Thyroid gland (tissue), 4 donors: ENCODE measurements at places on chromosomes 5 and 9.

GRCh38 chr9:36471359-36471758 is 71.3 kb upstream of the RNF38 start:
- peak overlapping the region; percentile 92 for H3K27ac ChIP-seq
- no peak for DNase-seq
- peaks cover 22% of the 10 kb centered on the region for H3K4me1 ChIP-seq
- no peaks in the 10 kb centered on the region for H3K27me3 ChIP-seq

DNA sequence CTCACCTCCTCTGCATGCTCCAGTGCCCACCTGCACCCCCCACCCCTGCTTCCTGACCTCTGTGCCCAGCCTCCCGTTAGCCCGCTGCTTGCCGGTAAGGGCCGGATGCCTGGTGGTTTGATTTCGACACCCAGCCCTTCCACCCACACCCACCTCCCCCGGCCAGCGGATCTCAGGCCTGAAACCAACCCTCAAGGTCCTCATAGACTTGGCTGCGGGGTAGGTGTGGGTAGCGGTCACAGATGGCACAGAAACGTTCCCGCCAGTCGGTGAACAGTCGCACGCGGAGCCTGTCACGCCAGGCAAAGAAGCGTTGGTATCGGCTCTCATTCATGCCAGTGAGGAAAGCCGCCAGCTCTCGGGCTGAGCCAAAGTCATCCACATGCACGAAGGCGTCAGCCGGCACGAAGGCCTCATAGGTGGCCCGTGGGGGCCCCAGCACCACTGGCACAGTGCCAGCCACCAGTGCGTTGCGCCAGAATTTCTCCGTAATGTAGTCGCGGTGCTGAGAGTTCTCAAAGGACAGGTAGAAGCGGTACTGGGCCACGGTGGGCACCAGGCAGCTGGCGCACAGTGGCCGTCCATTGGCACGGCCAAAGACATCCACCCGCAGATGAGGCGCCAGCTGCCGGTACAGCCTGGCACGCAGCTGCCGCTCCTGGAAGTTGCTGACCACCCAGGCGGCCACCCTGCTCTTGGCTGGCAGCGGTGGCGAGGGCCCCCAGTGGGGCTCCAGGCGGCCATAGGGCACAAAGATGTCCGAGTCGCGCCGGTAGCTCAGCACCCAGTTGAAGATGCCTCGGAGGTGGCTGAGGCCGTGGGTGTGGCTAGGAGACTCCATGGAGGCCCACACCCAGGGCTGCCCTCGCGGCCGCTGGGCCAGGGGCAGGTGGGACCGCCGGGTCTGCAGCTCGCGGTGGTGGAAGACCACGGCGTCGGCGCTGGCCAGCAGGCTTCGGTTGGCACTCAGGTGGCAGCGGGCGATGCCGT is 1.1 kb downstream of the FUT7 start:
- DNase-seq: no peak
- peaks cover 51% of the 10 kb centered on the region for H3K4me1 ChIP-seq
- no peak overlapping the region for H3K27ac ChIP-seq
- no peaks in the 10 kb centered on the region for H3K27me3 ChIP-seq
- no peak overlapping the region for H3K4me3 ChIP-seq

DNA sequence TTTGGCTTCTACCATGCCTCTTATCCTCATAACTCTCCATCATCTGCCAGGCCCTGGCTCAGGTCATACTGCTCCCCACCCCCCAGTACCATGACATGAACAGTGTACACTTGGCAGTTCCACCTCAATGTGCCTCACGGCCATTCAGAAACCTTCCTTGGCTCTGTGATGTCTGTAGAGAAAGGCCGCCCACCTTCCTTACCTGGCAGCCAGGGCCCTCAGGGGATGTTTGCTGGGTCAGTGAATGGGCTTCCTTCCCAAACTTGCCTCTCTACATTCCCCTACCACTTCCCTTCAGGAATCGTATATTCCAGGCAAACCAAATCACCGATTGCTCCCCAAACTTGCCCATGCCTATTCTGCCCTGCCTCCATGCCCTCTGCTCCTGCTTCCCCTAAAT is 101.1 kb downstream of the PSD2 start:
- H3K4me1 ChIP-seq: no peaks in the 10 kb centered on the region
- H3K27ac ChIP-seq: no peak overlapping the region
- H3K36me3 ChIP-seq: no peaks in the 10 kb centered on the region
- H3K4me3 ChIP-seq: no peak overlapping the region
- no peak for DNase-seq

DNA sequence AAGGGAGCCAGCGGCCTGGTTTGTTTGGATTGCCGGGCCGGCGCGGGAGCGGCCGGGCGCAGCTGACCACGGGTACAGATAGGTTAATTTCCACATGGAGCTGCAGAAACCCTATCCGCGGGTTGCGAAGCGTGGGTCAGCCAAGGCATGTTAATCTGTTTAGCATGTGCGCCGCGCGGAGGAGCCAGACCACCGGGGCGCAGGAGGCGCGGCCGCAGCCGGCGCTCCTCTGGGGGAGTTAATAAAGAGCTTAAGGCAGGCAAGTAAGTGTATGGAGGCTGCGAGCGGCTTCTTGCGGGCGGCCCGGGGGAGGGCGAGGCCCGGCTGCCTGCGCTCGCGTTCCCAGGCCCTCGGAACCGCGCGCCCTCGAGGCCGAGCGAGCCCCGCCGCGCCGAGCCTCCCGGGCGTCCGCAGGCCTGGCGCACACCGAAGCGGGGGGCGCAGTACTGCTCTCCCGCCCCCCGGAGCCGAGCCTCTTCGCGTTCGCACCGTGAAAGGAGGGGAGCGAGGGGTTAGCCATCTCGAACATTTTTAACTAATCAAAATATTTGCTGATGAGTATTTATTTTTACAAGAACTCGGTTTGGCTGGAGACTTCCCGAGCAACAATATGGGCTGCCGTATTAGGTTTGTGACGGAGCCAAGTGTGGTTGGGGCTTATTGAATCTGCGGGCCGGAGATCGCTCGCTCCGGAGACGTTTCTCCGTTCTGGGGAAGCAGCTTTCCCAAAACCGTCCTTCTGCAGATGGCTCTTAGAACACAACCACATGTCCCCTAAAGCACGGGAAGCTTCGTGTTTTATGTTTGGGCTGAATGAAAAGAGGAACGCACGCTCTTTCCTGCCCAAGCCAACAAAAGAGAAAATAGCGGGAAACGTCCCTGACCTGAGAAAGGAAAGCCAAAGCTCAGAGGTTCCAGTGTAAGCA is 28.8 kb downstream of the FOXD1 start:
- no peak overlapping the region for H3K27ac ChIP-seq
- no peak overlapping the region for H3K4me3 ChIP-seq
- no peaks in the 10 kb centered on the region for H3K36me3 ChIP-seq
- DNase-seq: no peak

GRCh38 chr9:128190013-128190412 is 1.4 kb downstream of the CIZ1 start:
- no peak for DNase-seq
- H3K4me3 ChIP-seq: no peak overlapping the region
- peaks cover 5% of the 10 kb centered on the region for H3K36me3 ChIP-seq
- H3K4me1 ChIP-seq: peaks cover 16% of the 10 kb centered on the region
- no peak overlapping the region for H3K27ac ChIP-seq

DNA sequence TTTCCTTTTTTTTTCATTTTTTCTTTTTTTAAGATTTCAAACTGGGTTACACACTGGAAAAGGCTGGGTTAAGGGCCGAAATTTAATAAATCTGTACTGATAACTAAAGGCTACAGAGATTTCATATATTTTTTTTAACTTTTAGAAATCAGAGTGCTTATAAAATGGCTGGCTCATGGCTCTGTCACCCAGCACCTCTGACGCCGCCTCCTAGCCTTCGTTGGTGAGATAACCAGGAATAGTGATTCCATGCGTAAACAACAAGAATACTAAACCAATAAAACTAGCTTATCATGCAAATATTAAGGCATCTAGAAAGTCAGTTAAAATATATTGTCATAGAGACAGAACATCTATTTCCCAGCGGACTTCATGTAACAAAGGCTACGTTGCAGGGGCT is 226.4 kb downstream of the NFIB start:
- H3K27me3 ChIP-seq: no peaks in the 10 kb centered on the region
- H3K27ac ChIP-seq: no peak overlapping the region
- no peaks in the 10 kb centered on the region for H3K36me3 ChIP-seq
- H3K4me3 ChIP-seq: no peak overlapping the region
- no peak for DNase-seq

- no peaks in the 10 kb centered on the region for H3K36me3 ChIP-seq
- H3K4me1 ChIP-seq: peaks cover 5% of the 10 kb centered on the region
- no peaks in the 10 kb centered on the region for H3K27me3 ChIP-seq
- no peak overlapping the region for H3K4me3 ChIP-seq
- DNase-seq: no peak
Measured at GRCh38 chr5:173278641-173279040, 43.6 kb upstream of the NKX2-5 start.

- DNase-seq: no peak
- H3K36me3 ChIP-seq: peaks cover 23% of the 10 kb centered on the region
- H3K27ac ChIP-seq: no peak overlapping the region
- H3K4me1 ChIP-seq: no peaks in the 10 kb centered on the region
Measured at GRCh38 chr5:69265931-69266330, 31.2 kb downstream of the CDK7 start.

DNA sequence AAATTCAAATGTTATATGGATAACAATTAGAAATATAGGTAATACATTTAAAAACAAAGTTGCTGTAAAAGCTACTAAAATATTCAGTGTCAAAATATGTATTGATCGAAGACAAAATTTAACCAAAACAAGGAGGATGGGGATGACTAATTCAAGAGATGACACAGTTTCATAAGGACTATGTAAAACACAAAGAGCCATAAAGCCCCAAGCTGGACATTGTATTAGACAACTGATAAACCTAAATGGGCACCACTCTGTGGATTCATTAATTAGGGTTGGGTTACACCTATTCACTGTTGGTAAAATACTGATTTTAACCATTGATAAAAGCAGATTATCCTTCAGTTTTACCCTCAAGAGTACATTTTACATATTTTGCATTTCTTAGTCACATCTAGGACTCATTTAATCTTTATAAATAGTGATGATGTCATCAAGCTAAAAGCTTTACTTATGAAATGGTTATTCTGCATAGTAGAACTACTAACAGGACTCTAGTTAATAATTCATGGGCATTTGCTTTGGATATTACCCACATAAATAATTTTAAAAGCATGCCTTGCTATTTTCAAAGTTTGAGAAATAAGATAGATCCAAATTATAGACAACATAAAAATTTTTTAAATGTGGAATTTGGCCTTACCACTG is 13.7 kb downstream of the TUT7 start:
- DNase-seq: no peak
- H3K4me1 ChIP-seq: no peaks in the 10 kb centered on the region
- H3K27me3 ChIP-seq: no peaks in the 10 kb centered on the region
- H3K36me3 ChIP-seq: peaks cover 57% of the 10 kb centered on the region
- no peak overlapping the region for H3K4me3 ChIP-seq

DNA sequence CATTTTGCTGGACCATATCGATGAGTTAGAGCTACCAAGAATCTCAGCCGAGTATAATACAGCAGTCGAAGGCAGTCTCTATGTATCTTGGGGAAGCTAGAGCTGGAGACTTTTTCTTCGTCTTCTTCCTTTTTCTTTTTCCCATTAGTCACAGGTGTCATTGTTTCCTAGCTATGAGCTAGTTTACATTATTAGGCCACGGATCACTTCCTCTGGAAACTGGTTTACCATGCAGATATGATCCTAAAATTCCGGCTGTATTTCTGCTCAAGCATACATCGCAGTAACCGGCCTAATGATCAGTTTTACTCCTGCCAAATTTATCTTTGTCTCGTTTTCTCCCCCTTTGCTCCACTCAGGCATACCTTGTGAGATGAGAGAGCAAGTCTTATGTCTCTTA is 312.8 kb downstream of the ARHGAP26 start:
- no peaks in the 10 kb centered on the region for H3K36me3 ChIP-seq
- H3K4me1 ChIP-seq: peaks cover 8% of the 10 kb centered on the region
- no peak overlapping the region for H3K4me3 ChIP-seq

GRCh38 chr5:150506571-150507473 is 1.1 kb upstream of the NDST1 start:
- H3K4me3 ChIP-seq: no peak overlapping the region
- H3K4me1 ChIP-seq: peaks cover 96% of the 10 kb centered on the region
- H3K36me3 ChIP-seq: no peaks in the 10 kb centered on the region
- H3K27ac ChIP-seq: peak overlapping the region; percentile 96
- no peaks in the 10 kb centered on the region for H3K27me3 ChIP-seq

GRCh38 chr9:92978345-92978875 is 31.1 kb downstream of the FGD3 start:
- no peaks in the 10 kb centered on the region for H3K27me3 ChIP-seq
- peaks cover 18% of the 10 kb centered on the region for H3K4me1 ChIP-seq

- no peaks in the 10 kb centered on the region for H3K27me3 ChIP-seq
- H3K36me3 ChIP-seq: no peaks in the 10 kb centered on the region
- no peak overlapping the region for H3K4me3 ChIP-seq
- H3K4me1 ChIP-seq: peaks cover 2% of the 10 kb centered on the region
Measured at GRCh38 chr5:79850941-79851340, 140.1 kb downstream of the MTX3 start.

DNA sequence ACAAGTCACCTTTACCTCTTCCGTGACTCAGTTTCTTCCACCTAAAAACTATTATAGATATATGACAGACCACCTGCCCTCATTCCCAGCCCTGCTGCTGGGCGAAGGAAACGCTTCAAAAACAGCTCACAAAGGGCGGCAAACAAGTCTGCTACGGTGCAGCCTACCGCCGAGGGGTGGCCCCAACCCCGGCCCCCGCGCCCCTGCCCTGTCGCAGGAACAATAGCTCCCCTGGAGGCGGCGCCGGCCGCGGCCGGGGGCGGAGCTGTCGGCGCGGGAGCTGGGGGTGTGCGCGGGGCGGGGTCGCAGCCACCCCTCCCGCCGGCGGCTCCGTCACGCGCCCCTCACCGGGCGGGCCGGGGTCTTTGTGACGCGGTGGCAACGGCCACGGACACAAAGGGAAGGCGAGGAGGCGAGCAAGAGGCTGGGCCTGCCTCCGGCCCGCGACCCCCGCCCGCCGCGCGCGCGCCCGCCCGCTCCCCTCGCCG is at the start of gene TMEFF1:
Gene TMEFF1 (plus strand): TSS at position 362 of the 488 bp plus-strand sequence. CDS start 396 bp downstream, outside the sequence.
- H3K4me1 ChIP-seq: peaks cover 13% of the 10 kb centered on the region
- H3K27ac ChIP-seq: no peak within 1 kb of the TSS
- H3K27me3 ChIP-seq: no peaks in the 10 kb centered on the region
- DNase-seq: peak; percentile 67

- DNase-seq: no peak
- H3K36me3 ChIP-seq: no peaks in the 10 kb centered on the region
- no peak within 1 kb of the TSS for H3K4me3 ChIP-seq
- H3K27ac ChIP-seq: peak within 1 kb of the TSS; percentile 40
- no peaks in the 10 kb centered on the region for H3K4me1 ChIP-seq
Measured at GRCh38 chr5:180649297-180650039, at the start of gene FLT4. Gene FLT4, minus strand, starts transcription at chr5:180649600. Its CDS starts 55 bp downstream, at chr5:180649545.

GRCh38 chr5:82807021-82807420 is 270.2 kb downstream of the TMEM167A start:
- H3K4me1 ChIP-seq: no peaks in the 10 kb centered on the region
- H3K4me3 ChIP-seq: no peak overlapping the region
- no peaks in the 10 kb centered on the region for H3K36me3 ChIP-seq
- H3K27ac ChIP-seq: no peak overlapping the region

GRCh38 chr9:36946653-36947052 is 87.4 kb downstream of the PAX5 start:
- no peak for DNase-seq
- no peaks in the 10 kb centered on the region for H3K36me3 ChIP-seq
- no peak overlapping the region for H3K4me3 ChIP-seq
- no peak overlapping the region for H3K27ac ChIP-seq
- no peaks in the 10 kb centered on the region for H3K4me1 ChIP-seq

- no peaks in the 10 kb centered on the region for H3K27me3 ChIP-seq
- DNase-seq: no peak
- no peak overlapping the region for H3K4me3 ChIP-seq
- no peak overlapping the region for H3K27ac ChIP-seq
Measured at GRCh38 chr9:6051511-6051950, 36.1 kb upstream of the RANBP6 start.
